ENCODE measurements at places on chromosomes 1 and 21. TPM values are rescaled to one million over a fixed set of nuclear protein-coding genes. Genes with fewer than 3 reads are reported as not detected.
A peak's percentile ranks its signal among the peaks of the same experiment; 100 is the strongest.

AADACL3 gene
- not detected for total RNA-seq

DNA sequence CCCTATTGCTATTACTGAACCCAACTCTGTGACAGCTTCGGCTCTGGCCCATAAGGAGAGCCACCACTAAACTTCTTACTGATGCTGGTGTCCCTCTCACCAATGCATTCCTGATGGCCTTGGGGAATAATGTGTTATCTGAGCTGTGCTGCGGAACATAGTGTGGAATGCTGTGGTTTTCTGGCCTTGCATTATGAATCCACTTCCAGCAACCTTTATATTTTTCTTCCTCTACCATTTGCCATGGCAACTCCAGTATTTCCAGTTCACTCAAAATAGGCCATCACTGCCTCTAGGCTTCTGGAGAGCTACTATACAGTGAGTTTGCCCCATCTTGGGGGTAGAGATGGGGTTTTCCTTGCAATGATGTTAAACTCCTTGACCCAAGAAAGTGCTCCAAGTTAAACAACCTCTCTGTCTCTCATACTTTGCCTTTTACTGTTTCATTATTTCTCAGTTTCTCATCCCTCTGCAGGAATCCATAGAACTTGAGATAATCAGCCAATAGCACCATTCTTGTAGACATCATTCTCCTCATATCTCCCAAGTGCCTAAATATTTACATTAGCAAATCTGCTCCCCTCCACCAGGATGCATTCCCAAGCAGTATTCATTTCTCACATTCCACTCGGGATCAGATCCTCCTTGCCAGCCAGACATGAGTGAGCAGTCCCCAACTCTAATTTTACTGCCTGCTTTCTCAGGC, 11.1 kb upstream of the RAVER2 start:
- H3K27me3 ChIP-seq: no peaks in the 10 kb centered on the region
- H3K4me1 ChIP-seq: no peaks in the 10 kb centered on the region
- H3K4me3 ChIP-seq: no peak overlapping the region
- H3K27ac ChIP-seq: no peak overlapping the region

DNA sequence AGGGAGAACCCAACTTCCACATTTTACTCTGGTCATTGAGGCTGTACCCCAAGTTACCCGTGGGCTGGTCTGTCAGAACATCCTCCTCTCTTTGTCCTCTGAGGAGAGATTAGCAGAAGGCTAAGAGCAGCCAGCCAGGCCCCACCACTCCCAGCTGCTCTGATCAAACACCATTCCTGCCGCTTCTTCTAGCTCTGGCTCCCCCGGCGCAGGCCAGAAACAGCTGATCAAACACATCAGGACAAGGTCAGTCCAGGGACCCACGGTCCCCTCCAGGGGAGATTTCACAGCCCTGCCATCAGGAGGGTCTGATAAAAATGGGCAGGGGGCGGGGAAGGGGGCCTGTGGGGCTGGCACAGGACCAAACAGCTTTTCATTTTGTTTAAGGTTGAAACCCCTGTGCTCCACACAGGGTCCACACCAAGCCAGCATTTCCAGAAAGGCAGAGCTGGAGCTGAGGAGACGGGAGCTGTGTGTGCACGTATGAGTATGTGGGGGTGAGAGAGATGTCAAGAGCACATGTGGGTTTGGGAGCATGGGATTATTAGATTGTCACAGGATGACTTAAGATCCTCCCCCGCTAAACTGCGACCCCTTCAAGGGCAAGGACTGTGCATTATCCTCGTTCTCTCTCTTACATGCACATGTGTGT, 29.9 kb upstream of the EPHA8 start:
- DNase-seq: no peak
- H3K4me3 ChIP-seq: no peak overlapping the region
- H3K27me3 ChIP-seq: no peaks in the 10 kb centered on the region
- peaks cover 6% of the 10 kb centered on the region for H3K36me3 ChIP-seq
- H3K4me1 ChIP-seq: peaks cover under 1% of the 10 kb centered on the region
- no peak overlapping the region for H3K27ac ChIP-seq

DNA sequence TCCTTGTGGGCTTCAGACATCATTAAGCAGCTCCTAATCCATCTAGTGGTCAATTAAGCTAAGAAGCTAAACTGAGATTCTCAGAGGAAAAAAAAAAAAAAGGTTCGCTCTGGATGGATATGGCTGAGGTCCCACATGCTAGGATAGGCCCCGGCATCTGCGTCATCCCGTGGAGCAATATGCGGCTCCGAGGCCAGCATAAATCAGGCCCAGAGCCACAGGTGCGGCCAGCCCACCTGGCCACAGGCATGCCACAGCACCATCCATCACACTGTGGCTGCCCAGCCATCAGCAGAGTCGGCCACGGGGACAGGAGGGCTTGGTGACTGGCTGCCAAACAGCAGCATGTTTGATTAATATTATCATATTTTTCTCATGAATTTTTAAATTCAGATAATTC, 106.9 kb upstream of the TIAM1 start:
- no peak overlapping the region for H3K4me3 ChIP-seq
- no peaks in the 10 kb centered on the region for H3K36me3 ChIP-seq
- H3K27me3 ChIP-seq: no peaks in the 10 kb centered on the region
- peaks cover 21% of the 10 kb centered on the region for H3K4me1 ChIP-seq

- no peak overlapping the region for H3K4me3 ChIP-seq
- peak; percentile 28 for DNase-seq
- H3K36me3 ChIP-seq: peaks cover 91% of the 10 kb centered on the region
- no peaks in the 10 kb centered on the region for H3K4me1 ChIP-seq
- H3K27me3 ChIP-seq: no peaks in the 10 kb centered on the region
- no peak overlapping the region for H3K27ac ChIP-seq
Observed at GRCh38 chr1:45512641-45513054, 9.0 kb downstream of the PRDX1 start.

- no peak overlapping the region for H3K27ac ChIP-seq
- no peak for DNase-seq
- H3K4me3 ChIP-seq: no peak overlapping the region
Observed at GRCh38 chr1:183710734-183711133, 57.6 kb upstream of the APOBEC4 start.

DNA sequence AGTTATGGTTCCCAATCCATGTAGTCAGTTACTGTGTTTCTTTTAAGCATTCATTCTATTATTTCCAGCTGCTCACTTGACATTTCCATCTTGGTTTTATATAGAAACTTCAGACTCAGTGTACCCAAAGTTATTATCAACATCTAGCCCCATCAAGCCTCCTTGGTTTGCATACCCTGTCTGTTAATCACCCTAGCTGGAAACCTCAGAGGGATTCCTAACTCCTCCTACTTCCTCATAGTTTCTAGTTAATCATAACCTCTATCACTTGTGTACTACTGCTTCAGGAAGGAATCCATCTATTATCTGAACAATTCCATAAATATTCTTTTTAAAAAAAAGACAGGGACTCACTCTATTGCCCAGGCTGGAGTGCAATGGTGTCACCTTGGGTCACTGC, 293.3 kb downstream of the SDCCAG8 start:
- no peak overlapping the region for H3K4me3 ChIP-seq
- peaks cover 11% of the 10 kb centered on the region for H3K36me3 ChIP-seq
- H3K27ac ChIP-seq: no peak overlapping the region
- no peaks in the 10 kb centered on the region for H3K4me1 ChIP-seq
- no peak for DNase-seq
- no peaks in the 10 kb centered on the region for H3K27me3 ChIP-seq

ITLN2 gene
- total RNA-seq: not detected

DNA sequence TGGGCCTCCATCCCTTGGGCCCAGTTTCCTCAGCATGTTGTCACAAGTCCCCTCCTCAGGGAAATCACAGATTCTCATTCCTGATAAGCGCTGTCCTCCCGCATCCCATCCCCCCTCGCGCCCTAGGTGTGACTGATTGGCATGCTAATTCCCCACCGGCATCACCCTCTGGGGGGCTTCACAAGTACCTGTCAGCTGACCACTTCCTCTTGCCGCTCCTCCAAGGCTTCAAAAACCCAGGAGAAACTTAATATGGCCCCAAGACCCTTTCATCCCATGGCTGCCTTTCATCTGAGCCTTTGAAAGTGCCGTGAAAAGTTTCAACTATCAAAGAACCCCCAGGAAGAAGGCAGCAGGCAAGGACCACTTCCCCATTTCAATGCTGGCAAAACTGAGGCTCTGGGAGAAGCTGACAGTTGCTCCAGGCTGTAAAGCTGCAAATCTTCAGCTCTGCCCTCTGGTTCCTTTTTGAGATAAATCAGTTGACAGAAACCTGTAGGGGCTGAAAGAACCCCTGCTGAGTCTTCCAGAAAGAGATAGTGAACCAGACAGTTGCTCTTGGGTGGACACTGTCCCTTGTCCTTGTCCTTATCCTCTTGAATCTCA, 12.8 kb upstream of the MIXL1 start:
- no peaks in the 10 kb centered on the region for H3K27me3 ChIP-seq
- no peak for DNase-seq
- H3K4me1 ChIP-seq: no peaks in the 10 kb centered on the region

DNA sequence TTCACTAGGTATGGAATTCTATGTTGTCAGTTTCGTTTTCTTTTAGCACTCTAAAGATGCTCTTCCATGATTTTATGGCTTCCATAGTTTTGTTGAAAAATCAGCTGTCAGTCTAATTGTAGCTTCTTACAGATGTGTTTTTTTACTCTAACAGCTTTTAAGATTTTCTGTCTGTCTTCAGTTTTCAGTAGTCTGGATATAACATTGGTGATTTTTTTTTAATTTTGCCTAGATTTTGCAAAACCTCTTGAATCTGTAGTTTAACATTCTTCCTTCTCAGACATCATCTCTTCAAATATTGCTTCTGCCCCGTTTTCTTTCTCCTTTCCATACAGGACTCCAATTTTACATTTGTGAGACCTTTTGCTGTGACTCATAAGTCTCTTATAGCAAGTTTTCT, 17.9 kb upstream of the DYRK1A start:
- H3K36me3 ChIP-seq: no peaks in the 10 kb centered on the region
- H3K4me1 ChIP-seq: no peaks in the 10 kb centered on the region
- H3K4me3 ChIP-seq: no peak overlapping the region

GRCh38 chr1:210726621-210727020, 397.9 kb downstream of the HHAT start:
- DNase-seq: no peak
- H3K4me1 ChIP-seq: no peaks in the 10 kb centered on the region
- no peaks in the 10 kb centered on the region for H3K36me3 ChIP-seq
- no peak overlapping the region for H3K27ac ChIP-seq
- no peak overlapping the region for H3K4me3 ChIP-seq
- peaks cover 6% of the 10 kb centered on the region for H3K27me3 ChIP-seq

- no peak for DNase-seq
- H3K27me3 ChIP-seq: no peaks in the 10 kb centered on the region
- no peak overlapping the region for H3K4me3 ChIP-seq
- H3K4me1 ChIP-seq: no peaks in the 10 kb centered on the region
- H3K36me3 ChIP-seq: peaks cover 35% of the 10 kb centered on the region
Observed at GRCh38 chr1:211305044-211305443, 21.6 kb upstream of the TRAF5 start.

- H3K4me3 ChIP-seq: no peak overlapping the region
- H3K36me3 ChIP-seq: peaks cover 70% of the 10 kb centered on the region
- no peaks in the 10 kb centered on the region for H3K4me1 ChIP-seq
- DNase-seq: no peak
- no peaks in the 10 kb centered on the region for H3K27me3 ChIP-seq
Observed at GRCh38 chr1:183551924-183552323, 38.3 kb downstream of the NCF2 start.

- DNase-seq: no peak
- no peaks in the 10 kb centered on the region for H3K27me3 ChIP-seq
- peaks cover 21% of the 10 kb centered on the region for H3K4me1 ChIP-seq
- no peak overlapping the region for H3K4me3 ChIP-seq
- no peak overlapping the region for H3K27ac ChIP-seq
Observed at GRCh38 chr1:109773900-109774485, 10.3 kb upstream of the EPS8L3 start.

GRCh38 chr1:17822741-17823426, 67.8 kb downstream of the ACTL8 start:
- DNase-seq: no peak
- H3K27me3 ChIP-seq: peaks cover 5% of the 10 kb centered on the region
- no peaks in the 10 kb centered on the region for H3K36me3 ChIP-seq
- H3K4me3 ChIP-seq: no peak overlapping the region
- H3K27ac ChIP-seq: no peak overlapping the region

- H3K27ac ChIP-seq: peak overlapping the region; percentile 32
- no peaks in the 10 kb centered on the region for H3K36me3 ChIP-seq
- DNase-seq: peak; percentile 14
- H3K4me3 ChIP-seq: peak overlapping the region; percentile 20
Observed at GRCh38 chr1:193537266-193538002, 351.0 kb upstream of the B3GALT2 start.

- no peak overlapping the region for H3K27ac ChIP-seq
- H3K36me3 ChIP-seq: no peaks in the 10 kb centered on the region
- no peak overlapping the region for H3K4me3 ChIP-seq
- peaks cover 3% of the 10 kb centered on the region for H3K27me3 ChIP-seq
- DNase-seq: no peak
- no peaks in the 10 kb centered on the region for H3K4me1 ChIP-seq
Observed at GRCh38 chr1:54698346-54698745, 17.3 kb upstream of the TTC4 start.

DNA sequence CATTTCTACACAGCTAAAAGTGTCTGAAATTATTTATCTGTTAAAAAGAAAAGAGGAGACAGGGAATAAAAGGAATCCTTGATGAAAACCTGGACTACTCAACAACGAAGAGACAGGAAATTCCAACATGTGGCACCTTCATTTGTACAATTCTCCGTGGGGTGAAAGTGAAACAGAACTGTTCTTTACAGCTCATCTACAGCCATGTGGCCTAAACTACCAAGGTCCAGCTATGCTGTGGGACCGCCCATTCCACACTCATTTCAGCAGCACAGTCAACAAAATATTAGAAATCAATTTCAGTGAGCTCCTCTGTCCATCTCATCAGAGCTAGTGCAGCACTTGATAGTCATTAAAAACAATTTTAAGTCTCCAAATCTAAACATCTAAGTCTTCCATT, 44.0 kb downstream of the UBR4 start:
- no peaks in the 10 kb centered on the region for H3K27me3 ChIP-seq
- no peak overlapping the region for H3K27ac ChIP-seq
- H3K4me3 ChIP-seq: no peak overlapping the region
- no peaks in the 10 kb centered on the region for H3K4me1 ChIP-seq

- no peak for DNase-seq
- no peaks in the 10 kb centered on the region for H3K27me3 ChIP-seq
- no peaks in the 10 kb centered on the region for H3K4me1 ChIP-seq
- H3K4me3 ChIP-seq: no peak overlapping the region
- H3K36me3 ChIP-seq: no peaks in the 10 kb centered on the region
Observed at GRCh38 chr1:42259059-42259738, 75.8 kb downstream of the FOXJ3 start.

DNA sequence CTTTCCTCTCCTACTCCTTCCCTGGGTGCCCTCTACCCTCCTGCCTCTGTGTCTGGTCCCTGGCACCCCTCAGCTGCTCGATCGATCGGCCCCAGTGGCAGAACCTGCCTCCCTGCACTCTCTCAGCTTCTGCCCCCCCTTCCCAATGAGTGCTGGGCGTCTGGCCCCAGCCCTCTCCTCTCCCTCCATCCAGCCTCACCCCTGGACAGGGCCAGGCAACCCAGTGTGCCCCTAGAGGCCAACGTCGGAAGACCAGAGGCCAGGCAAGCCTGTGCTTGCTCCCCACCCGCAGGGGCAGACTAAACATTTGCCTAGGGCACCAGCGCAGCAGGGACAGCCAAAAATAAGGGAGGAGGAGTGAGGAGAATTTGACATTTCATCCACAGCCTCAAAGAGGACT, 43.5 kb downstream of the LGR6 start:
- no peaks in the 10 kb centered on the region for H3K36me3 ChIP-seq
- no peak overlapping the region for H3K27ac ChIP-seq
- H3K27me3 ChIP-seq: peaks cover 17% of the 10 kb centered on the region
- DNase-seq: no peak
- no peak overlapping the region for H3K4me3 ChIP-seq

KIF2C gene
- total RNA-seq: 0.64 TPM

MTF1 gene
- 31.2 TPM for total RNA-seq

GRCh38 chr1:182615468-182616129, 11.4 kb upstream of the RGS16 start:
- no peaks in the 10 kb centered on the region for H3K36me3 ChIP-seq
- peaks cover 36% of the 10 kb centered on the region for H3K4me1 ChIP-seq
- DNase-seq: no peak
- no peak overlapping the region for H3K27ac ChIP-seq
- H3K4me3 ChIP-seq: peak overlapping the region; percentile 57
- H3K27me3 ChIP-seq: peaks cover 14% of the 10 kb centered on the region

All from CD4-positive, alpha-beta T cell (primary cell).